ELR (cell line): ENCODE measurements at places on chromosomes 6 and 20.

GRCh38 chr6:37943436-37944058, 124.0 kb downstream of the ZFAND3 start:
- DNase-seq = no peak

DNA sequence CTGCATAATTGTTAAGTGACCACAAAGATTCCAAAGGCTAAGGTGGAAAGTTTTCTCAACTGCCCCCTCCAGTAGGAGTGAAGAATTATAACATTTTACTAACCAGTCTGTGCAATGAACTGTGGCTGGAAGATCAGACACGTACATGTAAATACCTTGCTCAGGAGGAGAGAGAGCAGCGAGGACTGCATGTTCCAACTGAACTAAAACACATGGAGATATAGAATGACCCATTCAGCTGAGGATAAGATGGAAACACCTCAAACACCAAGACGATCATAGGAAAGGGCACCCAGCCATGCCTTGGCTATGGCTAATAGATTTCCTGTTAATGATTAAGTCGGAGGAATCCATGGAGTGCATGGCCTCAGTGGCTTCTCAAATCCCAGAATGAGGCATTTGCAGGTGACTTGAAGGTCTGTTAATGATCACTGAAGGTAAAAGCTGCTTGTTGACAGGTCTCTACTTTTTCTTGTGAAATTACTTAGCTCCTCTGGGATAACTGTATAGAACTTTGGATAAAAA, 875.6 kb downstream of the TFAP2A start:
- no peak for DNase-seq

DNA sequence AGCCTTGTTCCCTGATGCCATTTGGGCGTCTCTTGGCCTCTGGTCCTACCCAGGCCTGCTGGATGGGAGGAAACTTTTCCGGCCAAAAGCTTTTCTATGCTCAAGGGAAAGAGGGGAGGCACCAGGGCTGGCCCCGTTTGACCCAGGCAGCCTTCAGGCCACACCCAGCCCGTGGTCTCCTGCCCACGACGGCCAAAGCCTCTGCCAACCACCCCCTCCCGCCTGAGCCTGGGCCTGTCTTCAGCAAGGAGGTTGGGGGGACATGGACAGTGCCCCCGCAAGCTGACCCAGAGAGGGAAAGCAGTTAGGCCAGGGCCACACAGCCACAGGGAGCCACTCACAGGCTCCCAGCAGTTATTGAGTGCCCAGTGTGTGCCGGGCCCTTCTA, 49.5 kb downstream of the SRC start:
- no peak for DNase-seq

DNA sequence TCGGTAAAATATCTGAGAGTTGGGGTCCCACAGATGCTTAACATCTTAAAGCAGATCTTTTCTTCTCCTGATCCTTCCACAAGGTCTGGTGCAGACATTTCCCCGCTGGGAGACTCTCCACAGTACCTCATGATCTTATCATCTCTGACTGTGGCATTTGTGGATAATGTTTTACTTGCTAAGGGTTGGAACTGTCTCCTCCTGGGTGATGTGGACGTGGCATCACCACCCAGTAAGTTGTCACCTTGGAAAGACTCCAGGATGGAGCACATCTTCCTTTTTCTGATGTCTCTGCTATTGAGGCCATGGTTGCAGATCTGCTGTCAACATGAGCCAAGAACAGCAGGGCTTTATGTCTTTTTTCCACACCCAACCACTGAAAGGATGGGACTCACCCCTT, 42.0 kb upstream of the FANCE start:
- no peak for DNase-seq

DNA sequence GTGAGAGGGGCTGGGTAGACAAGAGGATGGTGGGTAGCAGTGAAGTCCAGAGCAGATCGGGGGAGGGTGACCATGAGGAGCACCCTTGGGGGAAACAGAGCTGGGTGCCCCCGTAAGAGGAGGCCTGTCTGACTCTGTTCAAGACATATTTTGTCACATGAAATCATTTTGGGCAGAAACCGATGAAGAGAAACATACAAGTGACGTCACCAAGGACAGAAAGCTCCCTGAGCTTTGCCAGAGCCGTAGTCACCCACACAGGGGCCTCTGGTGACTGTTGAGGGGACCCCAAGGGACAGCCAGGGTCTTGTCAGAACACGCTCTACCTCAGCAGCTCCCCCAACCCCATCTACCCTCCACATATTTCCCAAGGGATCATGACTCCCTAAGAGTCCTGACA, 39.2 kb downstream of the GPR6 start:
- no peak for DNase-seq

DNA sequence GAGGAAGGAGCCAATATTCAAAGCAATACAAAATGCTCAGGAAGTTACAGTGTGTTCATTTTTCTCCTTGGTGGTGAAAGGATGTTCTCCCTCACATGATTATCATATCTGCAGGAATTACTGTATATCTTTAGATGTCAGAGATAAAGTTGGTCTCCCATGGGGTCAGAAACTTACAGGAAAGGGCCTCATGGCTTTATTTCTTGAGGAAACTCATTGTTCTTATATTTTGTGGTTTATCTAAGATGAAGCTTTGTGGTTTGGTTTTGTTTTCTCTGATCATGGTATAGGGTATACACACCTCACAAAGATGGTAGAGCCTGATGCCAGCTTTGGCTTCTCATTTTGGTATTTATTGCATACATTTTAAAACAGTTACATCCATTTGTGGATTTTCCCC, 100.5 kb upstream of the STXBP5 start:
- peak; percentile 35 for DNase-seq

- no peak for DNase-seq
Observed at GRCh38 chr6:32158052-32158451, 4.1 kb downstream of the PPT2 start.

DNA sequence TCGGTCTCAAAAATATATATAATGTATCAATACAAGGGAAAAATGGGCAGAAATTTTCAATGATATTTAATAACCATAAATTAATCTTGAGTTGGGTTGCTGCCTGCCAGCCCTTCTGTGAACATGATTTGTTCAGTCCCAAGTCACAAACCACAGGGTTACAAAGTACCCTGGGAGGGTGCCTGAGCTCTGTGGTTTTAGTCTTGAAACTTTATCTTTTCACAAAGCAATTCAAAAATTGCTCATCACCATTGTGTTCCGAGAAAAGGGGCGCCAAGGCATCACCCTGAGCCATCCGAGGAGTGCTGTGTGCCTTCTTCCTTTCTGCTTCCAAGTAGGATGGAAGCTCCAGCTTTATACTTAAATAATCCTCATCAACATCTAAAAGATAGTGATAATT, 141.6 kb upstream of the AKAP12 start:
- DNase-seq = no peak

- no peak for DNase-seq
Observed at GRCh38 chr6:31328355-31328960, 28.5 kb downstream of the HLA-B start.

- DNase-seq = peak; percentile 51
Observed at GRCh38 chr6:45427726-45428125, 50.0 kb upstream of the SUPT3H start.

GRCh38 chr6:168124158-168124557, 45.1 kb upstream of the FRMD1 start:
- DNase-seq = no peak

DNA sequence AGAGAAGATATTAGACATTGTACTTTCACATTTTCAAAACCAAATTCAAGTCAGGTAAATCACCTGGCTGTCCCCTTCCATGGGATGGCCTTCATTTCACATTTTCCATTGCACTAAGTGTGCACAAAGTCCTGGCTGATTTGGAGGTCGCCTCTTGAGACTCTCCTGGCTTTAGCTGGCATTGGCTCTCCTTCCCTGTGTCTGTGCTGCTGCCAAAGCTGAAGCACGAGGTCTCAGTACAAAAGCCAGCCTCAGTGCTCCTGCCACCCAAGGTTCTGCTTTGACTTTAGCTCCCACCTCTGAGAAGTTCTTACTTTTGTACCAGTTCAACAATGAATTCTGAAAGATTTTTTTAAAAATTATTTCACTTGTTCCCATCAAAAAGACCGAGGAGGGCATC, 289.2 kb upstream of the CNR1 start:
- DNase-seq = no peak

GRCh38 chr6:35707714-35708407, 19.1 kb upstream of the FKBP5 start:
- no peak for DNase-seq

GRCh38 chr20:18857640-18858039, 44.1 kb downstream of the SCP2D1 start:
- peak; percentile 30 for DNase-seq

- DNase-seq = peak; percentile 35
Observed at GRCh38 chr6:159044899-159045727, at the start of gene TAGAP. Gene TAGAP (minus strand): TSS chr6:159044991. CDS start chr6:159044146, 845 bp downstream.

- DNase-seq = no peak
Observed at GRCh38 chr20:46488451-46488850, 24.9 kb downstream of the ZNF334 start.

DNA sequence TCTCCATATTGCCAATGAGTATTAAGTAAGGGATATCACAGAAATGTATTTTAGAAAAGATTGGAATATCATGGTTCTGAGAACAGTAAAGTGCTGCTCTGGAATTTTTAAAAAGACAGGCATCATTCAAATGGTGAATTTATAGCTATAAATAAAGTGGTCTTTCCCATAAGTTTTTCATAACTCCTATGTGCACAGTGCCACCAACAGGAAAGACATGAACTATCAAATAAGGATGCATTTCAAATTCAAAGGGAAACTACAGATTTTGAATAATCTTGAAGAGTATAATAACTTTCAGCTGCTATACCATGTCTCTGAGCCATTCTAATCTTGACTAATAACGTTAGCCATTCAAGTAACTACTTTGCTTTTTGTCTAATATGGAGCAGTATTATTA, 456.8 kb upstream of the GJE1 start:
- DNase-seq = peak; percentile 37

- DNase-seq = no peak
Observed at GRCh38 chr6:12037798-12038197, 25.7 kb downstream of the HIVEP1 start.

- no peak for DNase-seq
Observed at GRCh38 chr20:2759143-2759542, 41.3 kb downstream of the CPXM1 start.

- DNase-seq = no peak
Observed at GRCh38 chr20:42340368-42340767, 722.2 kb upstream of the CHD6 start.

DNA sequence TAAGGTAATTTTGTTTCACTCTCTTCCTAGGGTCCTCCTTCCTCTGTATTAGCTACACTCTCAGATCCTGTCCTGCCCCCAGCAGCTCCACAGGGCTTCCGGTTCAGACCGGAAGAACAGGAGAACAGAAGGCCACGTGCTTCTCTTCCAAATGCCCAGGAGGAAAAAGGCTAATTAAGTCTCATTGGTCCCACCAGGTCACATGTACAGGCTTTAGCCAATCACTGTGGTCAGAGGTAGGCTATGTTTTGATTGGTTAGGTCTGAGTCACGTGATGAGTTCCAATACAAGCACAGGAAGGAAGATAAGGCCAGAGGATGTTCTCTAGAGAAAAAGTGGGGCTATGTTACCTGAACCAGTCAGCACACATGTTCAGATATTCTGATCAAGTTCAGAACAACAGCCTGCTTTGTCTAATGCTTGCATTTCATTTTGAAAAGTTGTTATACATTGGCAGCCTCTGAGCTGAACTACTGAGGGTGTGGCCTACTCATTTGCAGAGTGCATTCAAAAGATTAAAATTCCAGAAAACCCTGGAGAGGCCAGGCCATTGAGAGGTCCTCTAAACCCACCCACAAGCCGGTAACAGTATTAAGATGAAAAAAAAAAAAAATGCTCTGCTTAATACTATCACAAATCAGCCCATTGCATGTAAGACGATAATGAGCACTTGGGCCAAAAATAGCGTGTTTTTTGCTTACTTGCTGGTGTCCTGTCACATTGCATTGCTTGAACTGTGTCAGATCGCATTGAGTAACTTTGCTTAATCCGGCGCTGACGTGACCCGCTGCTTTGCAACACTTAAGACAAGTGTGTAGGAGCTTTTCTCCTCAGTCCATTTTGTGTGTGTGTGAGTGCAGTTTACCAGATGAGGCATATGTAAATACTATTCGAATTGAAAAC, 170.3 kb downstream of the TSHZ2 start:
- peak; percentile 1 for DNase-seq

DNA sequence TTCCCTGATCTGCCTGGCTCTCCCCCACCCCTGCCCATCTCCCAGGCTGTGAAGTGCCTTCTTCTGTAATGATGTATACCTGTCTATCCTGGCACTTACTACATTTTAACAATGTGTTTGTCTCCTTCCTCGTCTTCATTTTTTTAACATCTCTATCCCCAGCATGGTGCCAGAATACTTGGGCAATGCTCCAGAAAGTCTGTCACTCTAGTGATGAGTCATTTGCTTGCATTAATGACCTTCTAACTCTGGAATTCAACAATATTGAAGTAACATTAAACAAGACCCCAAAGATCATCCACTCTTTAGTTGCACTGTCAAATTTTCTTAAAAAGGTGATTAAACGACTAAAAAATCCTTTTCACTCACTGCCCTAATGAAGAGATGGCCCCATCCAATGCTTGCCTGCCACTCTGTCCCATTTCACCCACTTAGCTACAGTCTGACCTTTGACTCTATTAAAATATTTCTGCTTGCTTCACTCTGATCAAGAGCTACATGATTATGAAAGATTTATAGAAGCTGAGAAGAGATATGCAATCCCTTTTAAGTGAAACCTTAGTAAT, 7.7 kb upstream of the KLHL31 start:
- DNase-seq = peak; percentile 90

GRCh38 chr6:106369739-106370138, 9.2 kb downstream of the CRYBG1 start:
- no peak for DNase-seq

- no peak for DNase-seq
Observed at GRCh38 chr20:31803552-31804291, 15.4 kb upstream of the MYLK2 start.

DNA sequence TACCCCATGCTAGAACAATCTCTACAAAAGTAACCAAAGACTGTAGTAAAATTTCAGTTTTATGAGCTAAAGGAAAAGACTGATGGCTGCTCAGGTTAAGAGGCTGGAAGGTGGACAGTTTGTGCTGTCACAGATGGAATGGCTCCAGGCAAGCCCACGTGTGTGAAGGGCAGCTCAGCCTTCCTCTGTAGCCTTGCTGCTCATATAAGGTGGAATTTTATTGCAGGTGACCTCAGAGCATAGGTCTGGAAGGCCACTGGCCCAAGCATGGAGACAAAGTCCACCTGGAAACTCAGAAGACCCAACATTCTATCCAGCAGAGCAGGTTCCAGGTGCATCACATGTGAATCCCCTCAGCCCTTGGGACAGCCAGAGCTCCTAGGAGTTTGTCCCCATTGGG, 53.6 kb downstream of the KAT14 start:
- no peak for DNase-seq
